Activated CD8-positive, alpha-beta memory T cell treated with anti-CD3 and anti-CD28 coated beads for 48 hours (primary cell): ENCODE measurements at places on chromosomes 5 and 9.

- no peak for DNase-seq
Measured at GRCh38 chr5:86971034-86971571, 296.6 kb upstream of the RASA1 start.

DNA sequence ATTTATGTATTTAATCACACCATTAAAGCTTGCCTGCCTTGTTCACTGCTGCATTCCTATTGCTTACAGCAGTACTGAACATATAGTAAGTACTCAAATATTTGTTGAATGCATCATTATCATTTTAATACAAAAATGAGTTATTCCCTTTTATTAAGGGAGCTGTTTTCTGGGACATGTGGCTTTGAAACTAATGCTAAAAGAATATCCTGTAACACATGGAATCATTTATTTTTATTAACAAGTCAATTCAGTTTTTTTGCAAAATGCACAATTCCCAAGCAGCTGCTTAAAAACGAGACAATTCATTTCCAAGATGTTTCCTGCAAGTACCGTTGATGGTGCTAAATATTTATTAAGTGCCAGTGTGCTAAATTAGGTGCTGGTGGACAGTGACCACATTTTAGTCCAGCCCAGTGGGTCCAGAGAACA is 148.3 kb upstream of the NR3C1 start:
- no peak for DNase-seq

- DNase-seq = no peak
Measured at GRCh38 chr9:122200960-122201595, 27.7 kb downstream of the LHX6 start.

- DNase-seq = no peak
Measured at GRCh38 chr5:98428806-98429205, 344.7 kb upstream of the RGMB start.

DNA sequence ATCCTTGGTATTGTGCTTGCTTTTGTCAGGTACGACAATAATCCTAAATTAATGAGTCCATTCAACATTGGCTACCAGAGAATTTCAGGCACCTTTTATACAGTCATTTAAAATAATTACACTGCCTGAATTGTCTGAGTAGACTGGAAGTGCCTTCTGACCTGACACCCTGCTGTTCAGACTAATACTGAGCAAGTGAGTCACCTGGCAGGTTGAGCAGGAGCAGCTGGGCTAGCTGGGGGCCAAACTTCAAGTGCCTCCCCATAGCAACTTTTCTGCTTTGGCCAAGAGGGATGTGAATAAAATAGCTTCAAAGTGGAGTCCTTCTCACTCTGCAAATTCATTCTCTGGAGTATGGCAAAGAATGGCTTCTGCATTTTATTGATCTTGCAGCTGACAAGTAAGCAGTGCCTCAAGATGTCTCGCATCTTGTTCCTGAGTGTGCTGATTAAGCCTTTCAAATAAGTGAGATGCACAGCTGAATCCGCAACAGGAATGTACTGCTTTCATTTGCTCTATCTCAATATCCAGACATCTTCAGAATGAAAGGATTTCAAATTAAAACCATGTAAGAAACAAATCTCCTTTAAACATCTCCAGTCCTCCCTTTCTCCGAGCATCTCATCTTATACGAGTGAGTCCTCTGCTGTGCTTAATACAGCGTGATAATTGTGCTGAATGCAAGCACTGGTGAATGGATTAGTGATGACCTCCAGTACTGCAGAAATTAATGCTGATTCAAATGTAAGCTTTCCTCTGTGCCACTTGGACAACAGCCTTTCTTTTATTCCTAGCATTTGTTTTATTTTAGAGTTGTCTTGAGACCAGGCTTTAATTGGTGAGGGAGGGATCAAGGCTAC is 271.2 kb downstream of the EDIL3 start:
- DNase-seq = no peak

DNA sequence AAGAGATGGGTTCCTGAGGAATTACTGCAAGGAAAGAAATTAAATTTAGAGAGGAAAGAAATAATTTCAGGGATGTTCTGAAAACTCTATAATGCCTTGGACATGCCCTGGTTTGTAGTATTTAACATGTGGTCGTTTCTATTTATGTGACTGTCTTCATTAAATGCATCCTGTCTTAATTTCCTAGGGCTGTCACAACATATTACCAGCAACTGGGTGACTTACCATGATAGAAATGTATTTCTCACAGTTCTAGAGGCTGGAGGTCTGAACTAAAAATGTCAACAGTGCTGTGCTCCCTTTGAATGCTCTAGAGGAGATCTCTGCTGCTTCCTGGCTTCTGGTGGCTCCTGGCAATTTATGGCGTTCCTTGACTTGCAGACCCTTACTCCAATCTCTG is 287.7 kb downstream of the FBXL7 start:
- DNase-seq = no peak

GRCh38 chr9:108282872-108283271 is 572.9 kb downstream of the ACTL7B start:
- no peak for DNase-seq

GRCh38 chr5:180101451-180102105 is 30.0 kb upstream of the RNF130 start:
- no peak for DNase-seq

DNA sequence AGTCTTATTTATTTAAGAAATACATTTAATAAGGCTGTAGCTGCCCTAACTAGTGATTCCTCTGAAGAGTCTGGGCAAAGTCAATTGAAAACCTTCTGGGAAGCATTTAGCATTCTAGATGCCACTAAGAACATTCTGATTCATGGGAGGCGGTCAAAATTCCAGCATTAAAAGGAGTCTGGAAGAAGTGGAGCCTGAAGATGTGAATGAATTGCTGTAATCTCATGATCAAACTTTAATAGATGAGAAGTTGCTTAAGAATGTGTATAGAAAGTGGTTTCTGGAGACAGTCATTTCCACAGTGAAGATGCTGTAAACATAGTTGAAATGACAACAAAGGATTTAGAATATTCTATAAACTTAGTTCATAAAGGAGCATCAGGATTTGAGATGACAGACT is 61.4 kb downstream of the WDR41 start:
- no peak for DNase-seq

DNA sequence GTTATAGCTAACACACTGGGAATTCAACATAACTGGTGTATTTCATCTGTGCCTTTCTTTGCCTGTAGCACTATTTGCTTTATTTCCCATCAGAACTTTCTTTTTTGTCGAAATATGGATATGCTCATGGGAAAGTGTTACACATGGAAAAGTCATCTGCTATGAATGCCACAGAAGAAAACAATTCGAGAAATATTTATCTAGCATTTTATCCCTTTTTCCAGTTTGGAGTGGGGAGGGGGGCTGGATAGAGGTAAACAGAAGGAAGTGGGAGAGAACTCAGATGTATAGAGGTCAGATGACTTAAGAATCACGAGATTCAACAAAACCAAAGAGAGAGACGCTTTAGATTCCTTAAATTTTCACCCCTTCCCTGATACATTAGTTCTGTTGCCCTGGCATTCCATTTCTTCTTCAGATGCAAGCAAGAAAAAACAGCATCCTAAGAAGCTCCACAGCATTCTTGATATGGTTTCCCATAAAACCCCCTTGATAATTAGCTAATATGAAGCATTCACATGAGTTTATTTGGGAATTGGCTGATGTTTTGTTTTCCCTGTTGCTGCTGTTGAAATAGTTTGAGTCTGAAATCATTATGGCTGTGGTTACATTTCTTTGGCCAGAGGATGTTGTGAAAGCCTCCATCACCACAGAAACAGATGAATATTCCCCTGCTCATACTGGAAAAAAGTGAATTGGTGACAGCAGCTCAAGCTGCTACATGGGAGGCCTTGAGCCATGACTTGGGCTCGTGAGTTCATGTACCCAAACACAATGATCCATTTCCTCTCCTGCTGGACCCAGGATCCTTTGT is 335.8 kb upstream of the DAB2 start:
- no peak for DNase-seq

DNA sequence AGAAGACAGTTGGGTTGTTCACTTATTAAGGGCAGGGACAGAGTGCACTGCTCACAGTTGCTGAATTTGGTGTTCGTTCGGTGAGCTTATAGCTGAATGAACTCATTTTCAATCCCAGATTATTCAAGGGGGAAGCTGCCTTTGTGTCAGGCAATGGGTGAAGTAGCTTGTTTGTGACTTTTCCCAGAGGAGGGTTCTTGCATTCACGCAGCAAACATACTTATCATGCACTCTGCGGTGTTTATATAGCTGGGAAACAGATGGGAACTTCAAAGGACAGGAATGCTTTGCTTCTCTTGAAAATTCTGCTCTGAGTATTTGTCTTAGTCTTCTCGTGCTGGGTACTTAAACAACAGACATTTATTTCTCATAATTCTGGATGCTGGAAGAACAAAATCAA is 64.7 kb upstream of the ABCA1 start:
- DNase-seq = no peak

GRCh38 chr5:32840606-32841005 is 129.5 kb downstream of the NPR3 start:
- DNase-seq = no peak

- no peak for DNase-seq
Measured at GRCh38 chr5:82925061-82925411, 152.2 kb downstream of the TMEM167A start.

DNA sequence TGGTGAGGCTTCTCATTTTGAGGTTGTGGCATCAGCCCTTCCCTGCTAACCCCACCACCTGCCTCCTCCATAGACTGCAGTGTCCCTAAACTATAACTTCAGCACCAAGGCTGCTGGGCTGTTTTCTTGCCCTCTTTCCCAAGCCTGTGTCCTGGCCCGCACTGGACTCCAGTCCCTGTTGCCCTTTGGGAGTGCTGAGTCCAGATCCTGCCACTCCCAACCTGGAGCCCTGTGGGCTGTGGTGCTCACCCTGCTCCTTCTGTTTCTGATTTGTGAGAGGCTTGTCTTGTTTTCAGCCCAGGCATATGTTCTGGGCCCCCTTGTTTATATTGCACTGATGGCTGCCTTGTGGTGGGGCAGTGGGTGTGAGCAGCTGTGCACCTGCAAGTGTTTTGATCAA is 39.7 kb upstream of the RNU6ATAC start:
- no peak for DNase-seq

- DNase-seq = no peak
Measured at GRCh38 chr9:78614892-78615291, 318.0 kb downstream of the PSAT1 start.

- peak; percentile 30 for DNase-seq
Measured at GRCh38 chr9:113682297-113682771, 193.8 kb upstream of the ZNF618 start.

GRCh38 chr9:112048924-112049691 is 126.0 kb downstream of the SUSD1 start:
- no peak for DNase-seq

GRCh38 chr9:81536242-81537025 is 152.9 kb downstream of the TLE1 start:
- no peak for DNase-seq

- DNase-seq = peak; percentile 33
Measured at GRCh38 chr5:71601222-71602026, 14.3 kb downstream of the MCCC2 start.

DNA sequence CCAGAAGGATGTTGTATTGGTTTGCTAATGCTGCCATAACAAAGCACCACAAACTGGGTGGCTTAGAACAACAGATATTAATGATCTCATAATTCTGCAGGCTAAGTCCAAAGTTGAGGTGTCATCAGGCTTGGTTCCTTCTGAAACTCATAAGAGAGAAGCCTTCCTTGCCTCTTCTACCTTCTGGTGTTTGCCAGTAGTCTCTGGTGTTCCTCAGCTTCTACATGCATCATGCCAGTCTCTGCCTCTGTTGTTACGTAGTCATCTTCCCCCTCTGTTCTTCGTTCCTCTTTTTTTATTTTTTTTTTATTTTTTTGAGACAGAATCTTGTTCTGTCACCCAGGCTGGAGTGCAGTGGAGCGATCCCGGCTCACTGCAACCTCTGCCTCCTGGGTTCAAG is 61.8 kb downstream of the LRRC70 start:
- DNase-seq = no peak

- no peak for DNase-seq
Measured at GRCh38 chr5:109668237-109668636, 21.5 kb upstream of the MAN2A1 start.

DNA sequence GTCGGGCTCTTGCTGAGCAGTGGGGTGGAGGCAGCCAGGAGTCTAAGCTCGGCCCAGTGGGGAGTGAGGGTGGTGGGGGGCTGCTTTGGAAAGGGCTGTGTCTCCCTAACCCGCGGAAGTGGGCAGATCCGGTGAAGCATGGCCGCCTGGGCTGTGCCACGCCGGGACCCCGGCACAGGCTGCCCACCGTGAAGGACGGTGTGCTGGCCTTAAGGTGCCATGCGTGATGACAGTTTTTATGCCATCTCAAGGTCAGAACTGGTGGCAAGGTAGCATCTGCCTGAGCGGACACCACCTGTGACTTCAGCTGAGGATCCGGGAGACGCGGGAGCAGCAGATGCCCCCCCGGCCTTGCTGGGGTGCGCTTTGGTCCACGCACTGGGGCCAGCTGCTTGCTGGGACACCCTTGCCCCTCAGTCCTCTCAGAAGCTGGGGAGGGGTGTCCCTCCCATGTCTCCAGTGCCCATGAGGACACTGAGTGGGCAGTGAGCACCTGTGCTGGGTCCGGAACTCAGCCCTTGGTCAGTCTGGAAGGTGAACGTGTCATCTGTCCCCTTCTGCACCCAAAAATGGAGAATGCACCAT is 53.9 kb downstream of the AHRR start:
- no peak for DNase-seq

- no peak for DNase-seq
Measured at GRCh38 chr9:93525476-93525875, 50.9 kb upstream of the PHF2 start.

- DNase-seq = no peak
Measured at GRCh38 chr5:31470608-31471007, 61.3 kb downstream of the DROSHA start.

DNA sequence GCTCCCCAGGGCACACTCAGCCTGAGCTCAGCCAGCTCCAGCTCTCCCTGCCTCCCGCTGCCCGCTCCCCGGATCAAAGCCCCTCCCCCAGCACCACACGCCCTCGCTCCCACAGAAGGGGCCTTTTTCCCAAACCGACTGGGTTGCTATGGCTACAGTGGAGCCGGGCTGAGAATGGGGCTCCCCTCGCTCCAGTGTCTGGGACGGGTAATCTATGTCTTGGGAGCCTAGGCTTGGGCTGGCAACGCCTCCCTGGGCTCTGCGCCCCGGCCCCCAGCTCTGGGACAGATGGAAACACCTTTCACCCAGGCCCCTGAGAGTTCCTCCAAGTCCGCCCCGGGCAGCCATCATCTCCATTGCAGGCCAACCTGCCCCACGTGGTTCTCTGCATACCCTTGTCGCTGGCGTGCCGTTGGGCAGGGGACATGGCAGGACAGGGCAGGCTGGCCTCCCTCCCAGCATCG is 29.6 kb downstream of the NOTCH1 start:
- DNase-seq = no peak

DNA sequence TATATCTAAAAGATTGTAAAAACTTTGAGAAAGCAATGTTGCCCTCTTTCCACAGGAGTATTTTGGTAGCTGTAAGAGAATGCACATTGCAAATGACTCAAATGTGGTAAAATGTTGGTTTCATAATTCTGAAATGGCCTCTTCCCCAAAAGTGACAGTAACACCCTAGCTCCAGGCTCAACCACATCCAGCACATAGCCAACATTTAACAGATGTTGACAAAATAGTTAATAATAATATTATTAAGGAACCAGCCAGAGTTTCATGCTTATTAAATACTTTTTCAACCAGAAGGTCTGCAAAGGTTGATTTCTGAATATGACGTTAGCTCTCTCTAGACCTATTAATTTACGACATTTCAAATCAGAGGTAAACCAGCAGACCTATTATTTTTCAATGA is 1.3 kb downstream of the ANXA1 start:
- DNase-seq = no peak

- no peak for DNase-seq
Measured at GRCh38 chr5:57102905-57103255, 71.0 kb upstream of the GPBP1 start.

- no peak for DNase-seq
Measured at GRCh38 chr9:24698881-24699518, 153.3 kb upstream of the IZUMO3 start.

- DNase-seq = no peak
Measured at GRCh38 chr5:81035522-81035921, 75.4 kb downstream of the RASGRF2 start.
